Dorsolateral prefrontal cortex (tissue), 122 donors: ENCODE measurements at places on chromosomes 5 and 9.

DNA sequence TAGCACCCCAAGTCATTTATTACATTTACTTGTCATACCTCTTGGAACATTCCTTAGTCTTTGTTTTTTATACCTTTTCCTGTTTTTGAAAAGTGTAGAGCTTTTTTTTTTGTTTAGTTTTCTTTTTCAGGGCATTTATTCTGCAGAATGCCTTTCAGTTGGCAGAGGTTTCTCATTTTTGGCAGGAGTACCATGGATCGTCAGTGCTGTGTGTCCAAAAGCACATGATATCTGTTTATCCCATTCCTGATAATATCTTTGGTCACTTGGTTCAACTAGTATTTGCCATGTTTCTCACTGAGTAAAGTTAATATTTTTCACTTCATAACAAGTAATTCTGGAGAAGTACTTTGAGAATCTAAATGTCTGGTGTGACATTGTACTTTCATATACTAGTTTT, 10.7 kb downstream of the OGN start:
- DNase-seq = no peak

- DNase-seq = no peak
These were observed 196.2 kb upstream of the ELL2 start for GRCh38 chr5:96157841-96158291.

GRCh38 chr5:113163328-113163727, 186.7 kb downstream of the DCP2 start:
- no peak for DNase-seq

- no peak for DNase-seq
These were observed 526.5 kb downstream of the KIF4B start for GRCh38 chr5:155540000-155540595.

- DNase-seq = peak; percentile 50
These were observed 5.1 kb upstream of the PCDH1 start for GRCh38 chr5:141883184-141883891.

GRCh38 chr9:133767625-133768024, 29.5 kb upstream of the SARDH start:
- DNase-seq = no peak

- no peak for DNase-seq
These were observed 1387.7 kb upstream of the ACO1 start for GRCh38 chr9:30996761-30997160.

GRCh38 chr9:115443890-115444289, 325.9 kb upstream of the TNC start:
- DNase-seq = no peak

DNA sequence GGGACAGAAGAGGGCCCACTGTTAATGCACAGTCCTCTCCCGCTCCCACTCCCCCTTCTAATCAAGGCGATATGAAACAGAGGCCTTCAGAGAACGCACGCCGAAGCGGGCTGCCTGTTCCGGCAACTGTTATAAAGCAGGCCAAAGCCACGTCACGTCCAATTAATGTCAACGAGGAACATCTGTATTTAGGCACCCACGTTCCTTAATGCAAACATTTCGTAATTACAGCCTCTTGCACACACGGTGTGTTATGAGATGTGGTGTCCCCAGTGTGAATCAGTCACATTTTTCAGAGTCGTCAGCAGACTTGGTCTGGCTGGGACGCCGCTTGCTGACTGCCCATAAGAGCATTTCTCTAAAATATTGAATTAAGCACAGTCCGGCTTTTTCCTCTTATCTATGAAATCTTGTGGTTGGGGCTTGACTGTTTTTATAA, 339.0 kb downstream of the NSG2 start:
- no peak for DNase-seq
